DMS79 (cell line): ENCODE measurements at places on chromosomes 13 and 19.

- no peak for DNase-seq
Observed at GRCh38 chr19:40976134-40976533, 14.9 kb upstream of the CYP2B6 start.

DNA sequence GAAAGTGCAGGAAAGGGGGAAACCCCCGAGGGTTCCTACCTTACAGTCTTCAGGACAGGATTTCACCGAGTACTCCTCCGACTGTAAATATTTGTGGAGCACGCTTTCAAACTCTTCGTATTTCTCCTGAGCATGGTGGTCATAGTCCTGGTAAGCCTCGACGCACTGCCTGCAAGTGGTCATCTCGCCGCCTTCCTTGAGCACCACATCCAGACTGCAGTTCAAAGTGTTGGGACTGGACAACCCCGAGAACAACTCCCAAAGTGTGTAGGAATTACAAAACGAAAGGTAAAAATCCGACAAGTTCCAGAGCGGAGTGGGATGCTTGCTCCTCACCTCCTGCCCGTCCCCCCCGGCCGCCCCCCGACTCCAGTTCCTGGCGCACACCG lies 349.7 kb downstream of the LIG4 start:
- peak; percentile 58 for DNase-seq

DNA sequence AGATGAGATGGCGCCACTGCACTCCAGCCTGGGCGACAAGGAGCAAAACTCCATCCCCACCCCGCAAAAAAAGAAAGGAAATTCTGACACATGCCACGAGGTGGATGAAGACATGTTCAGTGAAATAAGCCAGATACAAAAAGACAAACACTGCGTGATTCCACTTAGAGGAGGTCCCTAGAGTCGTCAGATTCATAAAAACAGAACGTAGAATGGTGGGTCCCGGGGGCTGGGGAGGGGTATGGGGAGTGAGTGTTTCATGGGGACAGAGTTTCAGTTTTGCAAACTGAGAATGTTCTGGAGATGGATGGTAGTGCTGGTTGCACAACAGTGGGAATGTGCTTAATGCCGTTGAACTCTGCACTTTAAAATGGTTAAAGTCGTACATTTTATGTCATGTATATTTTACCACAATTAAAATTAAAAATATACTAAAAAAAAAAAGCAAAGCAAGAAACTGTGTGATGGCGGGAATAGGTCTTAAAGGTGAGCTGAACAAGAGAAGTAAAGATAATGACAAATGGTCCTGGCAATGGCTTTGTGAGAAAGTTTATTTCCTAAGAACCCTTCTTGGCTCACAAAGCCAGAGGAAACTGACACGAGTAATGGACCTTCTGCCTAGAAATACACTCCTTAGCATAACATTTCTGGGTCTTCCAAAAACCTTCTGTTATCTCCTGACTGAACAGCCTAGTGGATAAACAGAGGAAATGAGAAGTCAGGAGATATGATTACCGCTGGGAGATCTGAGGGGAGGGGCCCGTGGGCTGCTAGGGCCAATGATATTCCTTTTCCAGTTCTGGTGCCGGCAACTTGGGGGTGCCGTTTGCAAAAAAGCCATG lies 4.2 kb upstream of the SPC24 start:
- no peak for DNase-seq

DNA sequence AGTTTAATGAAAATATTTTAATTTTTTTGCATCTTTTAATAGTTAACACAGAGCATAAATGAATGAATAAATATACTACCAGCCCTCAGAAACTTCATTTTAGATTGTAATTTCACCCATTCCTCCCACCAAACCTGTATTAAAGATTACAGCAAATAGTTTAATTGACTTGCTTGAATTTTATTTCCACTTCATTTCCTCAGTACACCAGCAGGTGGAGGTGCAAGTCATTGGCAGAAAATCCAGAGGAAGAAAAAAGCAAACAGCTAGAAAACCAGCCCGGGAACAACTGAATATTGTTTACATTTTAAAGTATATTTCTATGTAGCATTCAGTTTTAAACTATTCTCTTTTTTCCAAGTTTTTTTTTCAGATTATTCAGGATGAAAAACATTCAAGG lies 177.8 kb downstream of the OLFM4 start:
- DNase-seq, result no peak

GRCh38 chr19:46608178-46608577 lies 7.0 kb downstream of the CALM3 start:
- no peak for DNase-seq

DNA sequence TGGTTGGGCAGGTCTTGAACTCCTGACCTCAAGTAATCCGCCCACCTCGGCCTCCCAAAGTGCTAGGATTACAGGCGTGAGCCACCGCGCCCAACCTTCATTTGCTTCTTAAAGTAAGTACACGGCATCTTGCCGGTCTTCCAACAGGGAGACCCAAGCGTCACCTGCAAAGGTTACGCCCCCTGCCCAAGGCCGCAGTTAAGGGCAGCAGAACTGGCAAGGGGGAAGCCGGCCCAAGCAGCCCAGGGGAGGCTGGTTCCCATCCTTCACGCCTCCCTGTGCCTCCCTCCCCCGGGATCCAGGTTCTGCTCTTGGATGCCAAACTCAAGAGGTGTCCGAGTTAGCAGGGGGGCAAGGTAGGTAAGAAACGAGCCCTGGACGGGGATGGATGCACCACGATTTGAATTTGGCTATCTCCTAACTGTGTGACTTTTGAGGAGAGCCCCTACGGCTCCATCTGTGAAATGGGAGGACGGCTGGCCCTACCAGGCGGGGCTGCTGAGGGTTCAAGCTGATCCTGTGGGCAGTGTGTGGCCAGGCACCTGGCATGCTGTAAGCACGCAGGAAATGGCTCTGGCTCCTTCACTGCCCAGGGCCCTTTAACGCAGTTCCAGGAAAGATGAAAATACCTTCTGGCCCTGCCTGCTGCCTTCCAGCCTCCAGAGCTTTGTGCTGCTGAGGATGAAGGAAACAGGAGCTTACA lies 9.0 kb downstream of the RFX1 start:
- DNase-seq, result no peak

DNA sequence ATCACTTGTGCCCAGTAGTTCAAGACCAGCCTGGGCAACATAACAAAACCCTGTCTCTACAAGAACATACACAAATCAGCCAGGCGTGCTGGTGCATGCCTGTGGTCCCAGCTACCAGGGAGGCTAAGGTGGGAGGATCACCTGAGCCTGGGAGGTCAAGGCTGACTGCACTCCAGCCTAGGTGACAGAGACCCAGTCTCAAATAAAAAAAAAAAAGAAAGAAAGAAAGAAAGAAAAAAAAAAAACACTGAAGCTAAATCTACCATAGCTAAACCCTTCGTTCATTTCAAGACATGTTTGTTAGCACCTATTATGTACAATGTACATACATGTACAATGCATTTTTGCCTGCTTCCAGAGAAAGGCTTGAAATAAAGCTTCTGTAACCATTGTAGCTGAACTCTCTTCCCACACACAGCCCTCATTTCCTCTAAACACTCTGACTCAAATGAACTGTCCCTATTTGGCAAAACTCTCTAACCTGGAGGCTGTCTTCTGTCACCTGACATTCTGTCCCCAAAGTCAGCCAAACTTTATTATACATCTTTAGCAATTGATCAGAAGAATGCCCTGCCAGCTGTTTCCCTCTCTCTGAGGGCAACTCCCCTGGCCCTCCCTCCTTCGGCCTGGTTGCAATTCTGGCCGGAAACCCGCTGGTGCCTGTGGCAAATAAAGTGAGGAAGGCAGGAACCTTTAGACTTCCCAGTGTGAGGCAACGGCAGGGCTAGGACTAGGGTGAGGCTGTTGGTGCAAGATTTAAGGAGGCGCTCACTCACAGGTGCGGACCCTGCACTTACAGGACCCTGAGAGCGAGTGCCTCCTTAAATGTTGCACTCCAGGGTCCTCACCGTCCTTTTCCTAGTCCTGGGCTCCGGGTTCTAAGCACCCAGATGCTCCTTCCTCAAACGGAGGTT lies 1.8 kb downstream of the ETHE1 start:
- no peak for DNase-seq

- no peak for DNase-seq
Observed at GRCh38 chr19:37930416-37930815, 23.4 kb downstream of the SIPA1L3 start.

DNA sequence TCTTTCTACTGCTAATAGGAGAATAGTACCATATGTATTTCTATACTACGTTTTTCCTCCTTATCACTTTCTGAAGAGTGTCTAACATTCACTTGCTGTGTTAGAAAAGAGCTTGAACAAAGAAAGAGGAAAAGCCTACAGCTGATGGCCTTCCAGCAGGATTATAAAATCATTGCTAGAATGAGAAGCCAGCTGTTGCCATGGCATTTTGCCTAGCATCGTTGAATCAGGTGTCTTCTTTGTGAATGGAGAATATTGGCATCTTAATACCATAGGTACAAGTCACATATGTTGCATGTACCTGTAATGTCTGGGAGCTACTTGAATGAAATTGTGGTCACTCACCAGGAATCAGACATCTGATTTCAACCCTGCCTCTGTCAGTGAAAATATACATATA lies 1174.9 kb downstream of the PCDH17 start:
- no peak for DNase-seq

GRCh38 chr13:48838193-48838973 lies 137.3 kb upstream of the FNDC3A start:
- no peak for DNase-seq

- no peak for DNase-seq
Observed at GRCh38 chr19:17125728-17126677, 50.4 kb downstream of the MYO9B start.

GRCh38 chr19:14142262-14143190 lies 6.1 kb upstream of the ASF1B start:
- no peak for DNase-seq

- DNase-seq, result peak; percentile 42
Observed at GRCh38 chr19:17766543-17767131, 15.4 kb downstream of the FCHO1 start.

DNA sequence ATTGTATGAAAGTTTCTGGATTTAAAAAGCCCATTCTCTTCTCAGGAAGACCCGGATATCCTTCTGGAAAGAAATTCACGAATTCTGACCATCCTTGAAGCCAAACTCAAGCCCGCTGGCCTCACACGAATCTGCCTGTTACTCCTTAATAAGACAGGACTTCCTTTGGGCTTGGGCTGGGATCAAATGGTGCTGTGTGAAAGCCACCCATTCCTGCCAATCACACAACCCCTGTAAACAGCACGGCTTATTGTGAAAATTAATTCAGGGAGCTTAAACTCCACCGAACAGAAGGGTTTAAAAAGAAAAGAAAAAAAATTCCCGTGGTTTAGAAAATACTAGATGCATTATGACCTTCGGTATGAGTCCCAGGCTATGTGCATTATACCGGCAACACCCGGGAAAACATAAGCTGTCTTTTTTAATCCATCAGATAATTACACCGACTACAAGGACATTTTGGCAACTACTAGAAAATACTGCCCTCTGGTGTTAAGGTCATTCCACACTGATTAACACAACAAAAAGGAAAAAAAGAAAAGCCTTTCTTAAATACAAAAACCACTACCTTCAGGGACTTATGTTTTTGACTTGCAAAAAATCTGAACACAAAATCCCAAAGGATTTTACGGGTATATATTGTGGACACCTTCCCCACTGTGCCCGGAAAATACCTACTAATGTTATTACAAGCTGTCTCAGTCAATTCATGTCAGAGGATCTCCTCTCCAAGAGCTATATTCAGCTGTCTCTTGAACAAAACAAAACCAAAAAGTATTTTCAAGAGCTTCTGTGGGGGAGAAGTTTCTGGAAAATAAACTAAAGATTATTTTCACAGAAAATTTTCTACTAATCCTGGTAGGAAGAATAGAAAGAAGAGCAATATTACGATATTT lies 76.0 kb upstream of the LSM14A start:
- peak; percentile 22 for DNase-seq

DNA sequence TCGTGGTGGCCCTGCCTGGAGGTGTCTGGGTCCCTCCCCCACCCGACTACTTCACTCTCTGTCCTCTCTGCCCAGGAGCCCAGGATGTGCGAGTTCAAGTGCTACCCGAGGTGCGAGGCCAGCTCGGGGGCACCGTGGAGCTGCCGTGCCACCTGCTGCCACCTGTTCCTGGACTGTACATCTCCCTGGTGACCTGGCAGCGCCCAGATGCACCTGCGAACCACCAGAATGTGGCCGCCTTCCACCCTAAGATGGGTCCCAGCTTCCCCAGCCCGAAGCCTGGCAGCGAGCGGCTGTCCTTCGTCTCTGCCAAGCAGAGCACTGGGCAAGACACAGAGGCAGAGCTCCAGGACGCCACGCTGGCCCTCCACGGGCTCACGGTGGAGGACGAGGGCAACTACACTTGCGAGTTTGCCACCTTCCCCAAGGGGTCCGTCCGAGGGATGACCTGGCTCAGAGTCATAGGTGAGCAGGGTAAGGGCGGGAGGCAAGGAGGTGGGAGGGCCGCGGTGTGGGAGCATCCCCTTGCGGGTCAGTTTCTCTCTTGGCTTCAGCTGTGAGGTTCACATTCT lies 19.2 kb downstream of the NECTIN2 start:
- DNase-seq, result no peak

DNA sequence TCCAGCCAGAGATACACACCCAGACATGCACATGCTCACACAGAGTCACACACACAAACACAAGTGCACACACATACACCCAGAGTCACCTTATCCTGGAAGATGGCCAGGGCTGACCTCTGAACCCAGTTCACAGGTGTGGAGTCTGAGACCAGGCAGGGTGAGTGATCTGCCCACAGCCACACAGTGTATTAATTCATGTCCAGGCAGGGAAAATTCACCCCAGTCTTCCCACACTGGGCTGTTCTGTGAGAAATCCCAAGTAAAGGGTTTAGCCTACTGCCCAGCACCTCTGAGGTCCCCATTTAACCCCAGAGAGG lies 2.0 kb downstream of the POU2F2 start:
- DNase-seq, result no peak

- no peak for DNase-seq
Observed at GRCh38 chr13:100983111-100983510, 308.5 kb upstream of the TMTC4 start.

DNA sequence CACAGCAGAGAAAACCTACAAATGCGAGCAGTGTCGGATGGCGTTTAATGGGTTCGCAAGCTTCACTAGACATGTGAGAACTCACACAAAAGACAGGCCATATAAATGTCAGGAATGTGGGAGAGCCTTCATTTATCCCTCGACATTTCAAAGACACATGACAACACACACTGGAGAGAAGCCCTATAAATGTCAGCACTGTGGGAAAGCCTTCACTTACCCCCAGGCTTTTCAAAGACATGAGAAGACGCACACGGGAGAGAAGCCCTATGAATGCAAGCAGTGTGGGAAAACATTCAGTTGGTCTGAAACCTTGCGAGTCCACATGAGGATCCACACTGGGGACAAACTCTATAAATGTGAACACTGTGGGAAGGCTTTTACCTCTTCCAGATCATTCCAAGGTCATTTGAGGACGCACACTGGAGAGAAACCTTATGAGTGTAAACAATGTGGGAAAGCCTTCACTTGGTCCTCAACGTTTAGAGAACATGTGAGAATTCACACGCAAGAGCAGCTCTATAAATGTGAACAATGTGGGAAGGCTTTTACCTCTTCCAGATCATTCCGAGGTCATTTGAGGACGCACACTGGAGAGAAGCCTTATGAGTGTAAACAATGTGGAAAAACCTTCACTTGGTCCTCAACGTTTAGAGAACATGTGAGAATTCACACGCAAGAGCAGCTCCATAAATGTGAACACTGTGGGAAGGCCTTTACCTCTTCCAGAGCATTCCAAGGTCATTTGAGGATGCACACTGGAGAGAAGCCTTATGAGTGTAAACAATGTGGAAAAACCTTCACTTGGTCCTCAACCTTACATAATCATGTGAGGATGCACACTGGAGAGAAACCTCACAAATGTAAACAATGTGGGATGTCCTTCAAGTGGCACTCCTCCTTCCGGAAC lies 16.8 kb downstream of the ZNF57 start:
- DNase-seq, result no peak

- DNase-seq, result no peak
Observed at GRCh38 chr13:41931337-41931736, 29.6 kb downstream of the VWA8 start.

- DNase-seq, result no peak
Observed at GRCh38 chr19:10727685-10728201, 9.9 kb downstream of the DNM2 start.
